Stimulated activated CD8-positive, alpha-beta memory T cell treated with anti-CD3 and anti-CD28 coated beads, Interleukin-15, amount 100 ng/mL, for 4 hours (primary cell): ENCODE measurements at places on chromosomes 2 and 18.

DNA sequence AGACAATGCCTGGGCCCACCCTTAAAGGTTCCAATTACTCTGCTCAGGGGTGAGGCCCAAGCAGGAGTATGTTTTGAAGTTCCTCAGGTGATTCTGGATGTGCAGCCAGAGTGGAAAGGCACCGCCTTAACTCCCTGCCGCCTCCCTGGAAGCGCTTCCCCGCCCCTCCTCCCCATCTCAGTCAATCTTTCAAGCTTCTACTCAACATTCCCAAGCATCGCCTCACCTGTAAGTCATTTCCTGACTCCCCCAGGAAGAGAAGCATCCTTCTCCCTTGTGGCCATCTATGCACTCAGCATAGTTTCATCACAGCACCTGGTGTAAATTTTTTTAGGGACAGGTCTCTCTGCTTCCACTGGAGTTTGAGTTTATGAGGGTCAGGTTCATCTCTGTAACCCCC is 67.5 kb downstream of the MYL12B start:
- no peak for DNase-seq

DNA sequence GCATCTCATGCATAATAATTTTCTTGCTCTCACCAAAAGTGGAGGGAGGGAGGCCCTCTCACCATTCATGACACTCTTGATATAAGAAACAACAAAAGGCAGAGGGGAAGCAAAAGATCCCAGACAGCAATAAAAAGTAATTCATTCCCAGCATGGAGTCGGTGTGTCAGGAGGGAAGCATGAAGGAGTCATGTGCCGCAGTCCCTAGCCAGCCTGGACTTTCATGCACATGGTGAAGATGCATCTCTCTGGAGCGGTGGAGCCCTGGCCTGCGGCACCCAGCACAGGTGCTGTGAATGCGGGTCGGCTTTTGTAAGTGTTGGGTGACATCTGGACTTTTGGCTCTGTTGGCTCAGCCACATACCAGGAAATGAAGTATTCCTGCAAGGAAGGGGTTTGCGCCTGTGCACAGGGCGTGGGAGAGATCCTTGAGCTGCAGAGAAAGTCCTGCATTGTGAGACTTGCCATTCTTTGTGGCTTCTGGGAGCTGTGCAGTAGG is 119.4 kb downstream of the COPS8 start:
- no peak for DNase-seq

DNA sequence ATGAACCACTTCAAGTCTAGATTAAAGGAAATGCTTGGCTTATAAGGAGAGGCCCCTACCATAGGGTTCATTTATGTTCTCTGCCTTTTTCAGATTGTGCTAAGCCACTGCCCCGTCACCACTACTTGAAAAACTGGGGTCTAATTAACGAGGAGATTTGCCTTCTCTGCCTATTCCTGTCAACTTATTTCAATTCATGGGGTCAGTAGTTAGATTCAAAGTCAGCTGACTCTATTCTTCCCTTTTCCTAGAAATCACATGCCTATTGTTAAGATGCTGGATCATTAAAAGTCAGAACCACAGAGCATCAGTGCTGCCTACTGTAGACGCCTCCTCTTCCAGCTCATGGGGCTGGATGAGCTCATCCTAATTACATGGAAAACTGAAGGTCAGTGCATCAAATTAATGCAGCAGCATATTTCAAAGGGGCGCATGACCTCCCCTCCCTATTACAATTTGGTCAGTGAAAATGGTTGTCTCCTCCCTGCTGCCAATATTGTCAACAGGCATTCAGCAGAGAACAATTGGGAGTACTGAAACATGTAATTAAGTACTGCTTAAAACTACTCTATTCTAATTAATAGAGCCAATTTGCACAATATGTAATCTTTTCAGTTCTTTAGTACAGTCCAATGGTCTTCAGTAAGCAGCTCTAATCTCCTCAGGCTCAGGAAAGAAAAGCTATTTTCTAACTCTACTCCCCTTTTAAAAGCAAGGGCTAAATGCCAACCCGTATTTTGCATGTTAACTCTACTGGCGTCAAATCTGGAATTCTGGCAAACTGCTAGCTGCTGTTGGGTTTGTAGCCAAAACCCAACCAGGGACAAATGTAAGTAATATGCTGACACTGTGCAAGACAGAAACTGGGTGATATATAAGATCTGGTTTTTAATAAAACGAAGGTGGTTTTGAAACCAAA is 117.4 kb upstream of the ITGB6 start:
- no peak for DNase-seq

DNA sequence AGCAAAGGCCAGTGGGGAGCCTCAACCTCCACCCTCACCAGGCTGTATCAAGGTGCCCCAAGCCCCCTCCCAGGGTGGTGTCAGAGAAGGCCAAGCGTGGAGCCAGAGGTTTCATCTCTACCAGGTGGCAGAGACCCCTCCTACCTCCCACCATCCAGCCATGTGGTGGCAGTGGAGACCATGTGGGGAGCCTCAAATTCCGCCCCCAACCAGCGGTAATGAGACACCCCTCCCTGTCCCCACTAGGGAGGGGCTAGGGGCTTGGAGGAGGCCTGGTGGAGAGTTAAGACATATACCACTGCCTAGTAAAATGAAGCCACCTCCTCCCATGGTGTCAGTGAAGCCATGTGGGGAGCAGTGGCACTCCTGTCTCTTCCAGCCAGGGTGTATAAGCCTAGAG is 24.4 kb upstream of the YPEL5 start:
- no peak for DNase-seq

GRCh38 chr18:23133860-23134779 is 1.2 kb upstream of the CABLES1 start:
- no peak for DNase-seq

GRCh38 chr2:225002039-225002655 is 40.1 kb downstream of the DOCK10 start:
- DNase-seq, result no peak

DNA sequence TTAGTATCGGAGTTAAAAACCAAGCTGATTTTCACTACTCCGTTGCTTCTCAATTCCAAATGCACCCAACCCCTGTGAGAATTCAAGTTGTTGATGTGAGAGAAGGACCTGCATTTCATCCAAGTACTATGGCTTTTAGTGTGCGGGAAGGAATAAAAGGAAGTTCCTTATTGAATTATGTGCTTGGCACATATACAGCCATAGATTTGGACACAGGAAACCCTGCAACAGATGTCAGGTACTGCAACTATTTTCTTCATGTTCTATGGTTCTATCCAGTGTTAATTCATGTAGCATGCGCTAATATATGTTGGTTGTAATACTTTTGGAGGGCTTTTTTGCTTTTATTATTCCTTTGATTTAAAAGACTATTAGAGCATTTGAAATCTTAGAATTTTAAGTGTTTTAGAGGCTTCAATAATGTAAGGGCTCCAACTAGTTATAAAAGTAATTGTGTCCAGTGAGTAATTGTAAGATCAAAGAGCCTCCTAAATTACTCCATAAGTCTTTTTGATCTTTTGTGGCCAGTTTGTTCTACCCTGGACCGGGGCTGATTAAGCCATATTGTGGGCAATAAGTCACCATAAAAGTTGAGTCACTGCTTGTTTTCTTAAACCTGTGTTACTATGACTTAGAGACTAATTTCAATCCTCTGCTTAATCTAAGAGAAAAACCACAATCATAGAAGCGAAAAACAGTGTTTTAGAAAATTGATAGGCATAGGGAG is 22.9 kb downstream of the DSG4 start:
- DNase-seq, result no peak

GRCh38 chr2:240369801-240370585 is 65.5 kb upstream of the GPC1 start:
- no peak for DNase-seq

DNA sequence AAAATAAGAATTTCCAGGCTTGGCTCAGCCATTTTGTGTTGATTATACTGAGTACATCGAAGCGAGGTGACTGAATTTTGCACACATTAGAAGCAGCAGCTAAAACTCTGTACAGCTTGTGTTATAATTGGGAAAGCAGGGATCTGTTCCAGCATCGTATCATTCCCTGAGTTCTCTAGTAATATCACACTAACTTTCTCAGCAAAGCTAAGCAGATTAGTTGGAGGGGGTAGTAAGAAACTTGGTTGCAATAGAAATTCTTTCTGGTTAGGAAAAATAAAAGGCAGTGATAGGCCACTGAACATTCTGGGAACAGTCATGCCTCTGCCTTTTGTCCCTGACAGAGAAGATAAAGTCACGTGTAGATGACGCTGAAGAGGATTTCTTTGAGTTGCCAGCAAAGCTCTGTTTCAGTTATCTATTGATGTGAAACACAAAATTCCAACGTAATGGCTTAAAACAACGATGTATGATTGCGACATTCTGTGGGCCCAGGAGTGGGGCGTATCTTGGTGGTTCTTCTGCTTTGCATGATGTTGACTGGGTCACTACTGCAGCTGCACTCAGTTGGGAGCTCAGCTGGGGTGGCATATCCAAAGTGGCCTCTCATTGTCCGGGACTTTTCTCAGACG is 202.1 kb upstream of the MEX3C start:
- DNase-seq, result no peak

DNA sequence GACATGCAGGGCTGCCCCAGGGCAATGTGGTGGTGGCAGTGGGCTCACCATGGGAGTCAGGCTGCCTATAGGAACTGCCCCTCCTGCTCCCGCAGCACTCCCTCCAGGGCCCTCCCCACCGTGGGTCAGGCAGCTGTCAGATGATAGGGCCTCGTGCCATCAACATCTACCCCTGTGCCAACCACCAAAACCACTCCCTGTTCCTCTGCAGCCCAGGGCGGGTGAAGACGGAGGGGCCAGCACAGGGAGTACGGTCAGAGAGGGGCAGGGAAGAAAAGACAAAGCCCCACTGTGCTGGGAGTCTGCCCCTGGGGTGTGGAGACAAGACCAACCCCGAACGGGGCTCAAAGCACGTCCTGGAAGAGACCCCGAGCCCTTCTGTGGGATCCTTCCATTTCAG is 97.4 kb downstream of the TNS1 start:
- DNase-seq, result no peak

GRCh38 chr2:128262315-128263253 is 56.1 kb downstream of the HS6ST1 start:
- no peak for DNase-seq

- DNase-seq, result no peak
Observed at GRCh38 chr2:212905640-212906201, 245.7 kb downstream of the IKZF2 start.
